ENCODE measurements at places on chromosomes 1 and 21.

GRCh38 chr1:154751690-154752089 is 118.4 kb downstream of the KCNN3 start:
- peak; percentile 97 for DNase-seq

- no peak for DNase-seq
Observed at GRCh38 chr1:150612014-150612345, 17.4 kb downstream of the ENSA start.

DNA sequence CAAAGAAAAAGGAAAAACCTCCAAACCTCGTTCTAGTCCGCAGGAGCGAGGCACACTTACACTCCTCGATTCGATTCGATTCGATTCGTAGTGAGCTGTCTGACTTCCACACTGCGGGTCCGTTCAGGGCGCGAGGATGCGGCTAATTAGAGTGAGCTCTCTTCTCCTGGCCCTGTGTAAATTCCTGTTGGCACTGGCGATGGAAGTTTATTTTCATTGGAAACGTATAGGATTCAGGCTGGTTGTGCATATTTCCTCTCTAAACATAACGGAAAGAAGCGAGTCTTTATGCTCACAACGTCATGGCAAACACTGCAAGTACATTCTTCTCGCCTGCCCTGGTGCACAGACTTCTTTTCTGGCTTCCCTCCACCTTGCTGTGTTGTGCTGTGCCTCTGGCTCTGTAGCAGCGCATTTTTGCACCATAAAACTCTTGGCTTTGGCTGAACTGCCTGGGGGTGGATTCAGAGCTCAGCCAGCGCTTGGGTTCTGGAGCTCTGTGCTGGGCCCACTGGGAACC is 2.7 kb downstream of the HUNK start:
- no peak for DNase-seq

- no peak for DNase-seq
Observed at GRCh38 chr1:219985169-219985568, 56.8 kb upstream of the SLC30A10 start.

DNA sequence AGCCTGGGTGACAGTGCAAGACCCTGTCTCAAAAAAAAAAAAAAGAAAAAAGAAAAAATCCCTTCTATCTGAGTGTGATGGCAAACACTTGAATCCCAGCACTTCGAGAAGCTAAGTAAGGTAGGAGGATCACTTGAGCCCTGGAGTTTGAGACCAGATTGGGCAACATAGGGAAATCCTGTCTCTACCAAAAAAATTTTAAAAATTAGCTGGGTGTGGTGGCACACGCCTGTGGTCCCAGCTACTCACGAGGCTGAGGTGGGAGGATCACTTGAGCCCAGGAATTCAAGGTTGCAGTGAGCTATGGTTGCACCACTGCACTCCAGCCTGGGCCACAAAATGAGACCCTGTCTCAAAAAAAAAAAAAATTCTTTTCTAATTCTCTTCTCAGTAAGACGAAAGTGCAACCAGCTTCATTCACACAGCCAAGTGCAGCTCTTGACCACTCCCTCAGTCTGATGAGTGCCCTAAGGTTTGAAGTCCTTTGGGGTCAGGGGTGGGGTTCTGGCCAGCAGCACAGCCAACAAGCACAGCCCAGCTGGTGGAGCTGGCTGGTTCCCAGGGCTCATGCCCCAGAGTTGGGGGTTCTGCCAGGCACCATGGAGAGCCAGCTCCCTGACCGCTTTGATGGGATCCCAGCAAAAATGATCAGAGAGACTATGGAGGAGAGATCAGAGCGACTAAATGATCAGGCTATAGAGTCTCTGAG is 8.0 kb downstream of the SLC2A5 start:
- no peak for DNase-seq

- DNase-seq = no peak
Observed at GRCh38 chr1:175390081-175390481, 197.5 kb upstream of the KIAA0040 start.

GRCh38 chr1:207029701-207030521 is 2.6 kb downstream of the C1orf116 start:
- no peak for DNase-seq

All from NCI-H187 (cell line).